Activated CD4-positive, alpha-beta T cell treated with anti-CD3 and anti-CD28 coated beads, Interleukin-2, Interleukin-6, amounts not matched to agents 100 ng/mL and 50 ng/mL, durations not matched to agents 16 hours and 8 hours (primary cell): ENCODE measurements at places on chromosomes 2 and 18.
A peak's percentile ranks its signal among the peaks of the same experiment; 100 is the strongest.

GRCh38 chr2:19554520-19554919 is 196.1 kb upstream of the OSR1 start:
- no peak for DNase-seq

DNA sequence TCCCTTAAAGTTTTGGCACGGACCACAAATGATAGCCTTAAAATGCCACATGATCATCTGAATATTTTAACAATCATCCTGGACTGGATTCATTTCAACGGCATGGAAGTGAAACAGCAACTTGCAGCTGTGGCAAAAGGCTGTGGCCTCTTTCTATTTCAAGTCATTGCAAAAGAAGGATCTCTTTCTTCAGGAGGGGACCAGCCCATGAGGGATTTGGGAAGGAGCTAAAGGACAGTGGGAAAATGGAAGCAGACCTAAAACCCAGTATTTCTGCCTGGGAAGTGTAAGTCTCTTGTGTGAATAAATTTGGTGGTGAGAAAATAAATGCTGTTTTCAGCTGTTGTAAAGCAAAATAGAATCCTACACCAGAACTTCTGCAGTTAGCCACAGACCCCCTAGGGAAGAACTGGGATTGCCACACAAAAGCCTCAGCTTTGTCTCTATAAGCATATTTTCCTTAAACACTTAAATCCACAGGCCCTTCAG is 107.3 kb upstream of the ZFP36L2 start:
- no peak for DNase-seq

DNA sequence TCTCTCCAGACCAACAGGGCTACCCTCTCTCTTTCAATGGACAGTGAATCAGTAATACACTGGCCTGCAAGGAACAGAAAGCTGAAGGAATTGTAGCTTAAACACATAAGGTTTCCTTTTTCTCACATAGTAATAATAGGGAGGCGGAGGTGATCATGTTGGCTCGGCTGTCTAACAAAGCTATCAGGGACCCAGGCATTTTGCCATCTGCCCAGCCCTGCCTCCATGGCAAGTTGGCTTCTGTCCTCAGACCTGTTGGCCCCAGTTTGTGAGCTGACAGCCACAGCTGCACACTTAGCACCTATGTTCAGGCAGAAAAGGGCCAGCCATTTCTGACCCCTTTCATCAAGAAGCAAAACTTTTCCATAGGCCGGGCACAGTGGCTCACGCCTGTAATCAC is 2.0 kb upstream of the CHRNG start:
- no peak for DNase-seq

GRCh38 chr18:7062811-7063210 is 54.8 kb downstream of the LAMA1 start:
- DNase-seq = no peak

- no peak for DNase-seq
These were observed 103.5 kb upstream of the CTAGE1 start for GRCh38 chr18:22521026-22521707.

- no peak for DNase-seq
These were observed 65.1 kb downstream of the TMEM182 start for GRCh38 chr2:102826904-102827303.

- no peak for DNase-seq
These were observed 215.5 kb downstream of the RNF144A start for GRCh38 chr2:7132753-7133152.

GRCh38 chr2:234794866-234795265 is 157.0 kb upstream of the SH3BP4 start:
- no peak for DNase-seq

DNA sequence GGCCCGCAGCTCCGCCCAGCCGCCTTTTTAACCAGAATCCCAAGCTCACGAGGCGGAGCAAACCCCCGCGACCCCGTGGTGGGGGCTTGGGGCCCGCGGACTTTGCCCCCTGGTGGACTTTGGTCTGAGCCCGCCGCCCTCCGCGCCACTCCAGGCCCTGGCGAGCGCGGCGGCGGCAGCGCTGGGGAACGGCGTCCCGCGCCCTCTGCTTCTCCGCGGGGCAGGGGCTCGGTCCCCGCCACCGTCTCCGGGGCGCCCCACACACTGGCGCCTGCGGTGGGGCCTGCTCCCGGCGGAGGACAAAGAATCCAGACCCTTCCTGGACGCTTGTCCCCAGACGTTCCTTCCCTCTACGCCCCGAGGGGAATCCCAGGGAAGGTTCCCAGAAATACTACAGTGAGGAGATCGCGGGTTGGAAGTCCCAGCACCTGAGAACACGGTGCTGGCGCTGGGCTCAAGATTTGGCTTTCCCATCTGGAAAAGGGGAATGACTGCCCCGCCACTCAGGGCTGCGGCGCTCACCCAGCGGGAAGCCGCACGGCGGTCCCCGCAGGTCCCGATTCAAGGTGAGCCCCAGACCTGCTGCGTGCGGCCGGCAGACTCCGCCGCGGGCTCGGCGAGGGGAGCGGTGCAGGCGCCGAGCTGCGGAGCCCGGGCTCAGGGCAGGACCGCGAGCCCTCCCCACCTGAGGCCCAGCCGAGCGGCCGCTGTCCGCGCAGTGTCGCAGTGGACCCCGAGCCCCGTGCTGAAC is at the start of gene HAAO:
HAAO (minus strand) TSS at position 1 of the 751 bp plus-strand sequence. CDS start 47 bp downstream, outside the sequence.
- DNase-seq = no peak

- DNase-seq = no peak
These were observed 28.8 kb upstream of the EFEMP1 start for GRCh38 chr2:55952415-55952814.

GRCh38 chr2:203972066-203972465 is 35.5 kb downstream of the ICOS start:
- no peak for DNase-seq

DNA sequence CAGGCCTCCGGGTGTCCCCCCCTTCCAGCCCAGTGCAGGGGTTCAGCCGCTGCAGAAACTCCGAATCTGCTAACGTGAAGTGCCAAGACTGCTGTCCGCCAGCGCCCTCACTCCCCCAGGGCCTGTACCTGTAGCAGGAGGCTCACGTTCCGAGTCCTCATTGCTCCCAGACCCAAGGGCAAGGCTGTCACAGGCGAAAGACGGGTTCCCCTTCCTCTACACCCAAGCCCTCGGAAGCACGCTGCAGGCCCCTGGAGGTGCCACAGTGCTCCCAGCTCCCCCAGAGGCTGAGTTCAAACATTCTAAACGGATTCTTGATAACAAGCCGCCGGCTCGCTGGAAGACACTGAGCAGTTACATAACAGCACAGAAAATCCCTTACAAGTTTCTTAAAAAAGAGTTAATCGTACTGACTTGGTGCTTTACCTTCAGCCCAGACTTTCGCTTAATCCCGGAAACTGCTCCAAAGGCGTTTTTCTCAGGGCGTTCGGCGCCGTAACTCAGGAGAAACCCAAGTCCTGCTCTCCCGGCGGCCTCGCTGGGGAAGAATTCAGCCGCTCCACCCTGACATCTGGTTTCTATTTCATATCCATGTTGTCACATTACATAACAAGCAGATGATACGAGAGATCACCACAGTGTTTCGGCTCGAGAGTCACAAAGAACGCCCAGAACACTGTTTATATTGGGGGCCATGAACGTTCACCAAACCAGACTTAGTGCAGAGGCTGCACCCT is 92.0 kb downstream of the HDAC4 start:
- no peak for DNase-seq

GRCh38 chr2:182228741-182229140 is 198.1 kb downstream of the PDE1A start:
- no peak for DNase-seq

DNA sequence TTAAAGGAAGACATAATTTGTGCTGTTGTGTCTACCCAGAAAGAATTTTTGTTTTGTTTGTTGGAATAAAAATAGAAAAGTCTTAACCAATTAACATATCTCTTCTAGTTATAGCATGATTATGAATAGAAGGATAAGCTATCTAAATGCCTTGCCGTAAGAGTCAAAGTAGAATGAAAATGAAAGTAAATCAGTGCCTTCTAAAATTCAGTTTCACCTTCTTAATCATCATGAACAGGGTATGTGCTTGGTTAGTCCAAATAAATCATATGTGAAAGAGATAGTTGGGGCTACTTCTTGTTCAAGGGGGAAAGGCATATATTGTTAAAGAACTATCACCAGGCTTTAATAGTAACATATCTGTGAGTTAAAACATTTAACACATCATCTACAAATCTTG is 91.5 kb downstream of the GULP1 start:
- DNase-seq = no peak

GRCh38 chr2:98601532-98602132 is 6.7 kb downstream of the COA5 start:
- peak; percentile 44 for DNase-seq

- no peak for DNase-seq
These were observed 33.6 kb downstream of the TTC32 start for GRCh38 chr2:19868224-19868623.

DNA sequence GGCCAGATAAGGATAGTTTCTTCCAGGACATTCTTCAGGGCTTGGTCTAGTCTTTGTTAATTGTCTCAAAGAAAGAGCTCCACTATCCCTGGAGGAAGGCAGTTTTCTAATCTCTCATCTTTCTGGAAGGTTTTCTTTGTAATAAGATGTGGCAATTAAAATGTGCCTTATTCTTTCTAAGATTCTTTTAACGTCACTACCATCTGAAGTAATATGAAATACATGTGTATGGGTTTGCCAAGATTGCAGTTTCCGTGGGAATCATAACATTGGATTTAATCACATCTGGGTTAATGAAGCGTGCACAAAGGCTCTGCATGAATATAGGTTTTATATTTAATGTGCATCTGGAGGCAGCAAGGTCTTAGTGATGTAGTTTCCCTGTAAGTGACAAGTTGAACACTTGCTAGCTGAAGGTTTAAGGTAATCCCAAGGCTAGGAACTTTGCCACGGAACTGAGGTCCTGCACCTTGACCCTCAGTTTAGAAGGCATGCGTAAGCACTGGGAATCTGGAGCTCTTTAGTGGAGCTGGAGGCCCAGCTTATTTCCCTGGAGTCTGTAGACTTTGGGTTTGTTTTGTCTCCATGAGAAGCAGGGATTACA is 25.7 kb downstream of the DIS3L2 start:
- DNase-seq = no peak

DNA sequence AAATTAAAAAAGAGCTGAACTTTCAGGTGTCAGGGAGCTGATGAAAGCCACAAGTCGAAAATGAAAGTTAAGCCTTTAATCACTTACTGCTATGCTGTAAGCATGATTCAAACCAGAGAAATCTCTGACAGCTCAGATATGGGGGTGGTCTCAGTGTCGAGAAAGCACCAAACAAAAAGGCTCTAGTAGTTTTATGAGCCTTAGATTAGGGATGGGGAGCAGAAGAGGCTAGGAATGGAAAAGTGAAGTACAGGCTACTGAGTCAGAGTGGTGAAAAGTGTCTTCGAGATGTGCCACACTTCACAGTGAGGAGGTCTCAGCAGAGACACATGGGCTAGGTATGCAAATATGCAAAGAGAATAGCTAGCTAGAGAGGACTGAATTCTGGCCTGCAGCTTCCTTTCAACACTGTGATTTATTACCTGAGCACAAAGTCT is 482.2 kb downstream of the SPAG16 start:
- DNase-seq = peak; percentile 8

DNA sequence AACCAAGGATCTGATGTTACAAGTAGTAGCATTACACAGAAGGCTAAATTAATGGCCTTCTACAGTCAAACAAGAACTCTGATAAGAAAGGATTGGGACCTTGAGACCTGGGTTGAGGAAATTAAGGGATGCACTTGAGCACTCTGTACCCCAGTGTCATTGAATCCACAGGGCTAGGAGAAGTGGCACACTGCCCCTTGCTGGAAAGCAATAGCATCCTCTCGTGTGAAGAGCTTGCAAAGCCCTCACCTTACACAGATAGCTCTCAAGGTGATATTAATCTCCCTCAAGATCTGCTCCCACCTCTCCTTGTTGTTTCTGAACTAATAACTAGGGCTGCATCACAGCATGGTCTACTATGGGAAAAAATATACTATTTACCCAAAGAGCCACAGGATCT is 26.5 kb upstream of the CHST9 start:
- no peak for DNase-seq

DNA sequence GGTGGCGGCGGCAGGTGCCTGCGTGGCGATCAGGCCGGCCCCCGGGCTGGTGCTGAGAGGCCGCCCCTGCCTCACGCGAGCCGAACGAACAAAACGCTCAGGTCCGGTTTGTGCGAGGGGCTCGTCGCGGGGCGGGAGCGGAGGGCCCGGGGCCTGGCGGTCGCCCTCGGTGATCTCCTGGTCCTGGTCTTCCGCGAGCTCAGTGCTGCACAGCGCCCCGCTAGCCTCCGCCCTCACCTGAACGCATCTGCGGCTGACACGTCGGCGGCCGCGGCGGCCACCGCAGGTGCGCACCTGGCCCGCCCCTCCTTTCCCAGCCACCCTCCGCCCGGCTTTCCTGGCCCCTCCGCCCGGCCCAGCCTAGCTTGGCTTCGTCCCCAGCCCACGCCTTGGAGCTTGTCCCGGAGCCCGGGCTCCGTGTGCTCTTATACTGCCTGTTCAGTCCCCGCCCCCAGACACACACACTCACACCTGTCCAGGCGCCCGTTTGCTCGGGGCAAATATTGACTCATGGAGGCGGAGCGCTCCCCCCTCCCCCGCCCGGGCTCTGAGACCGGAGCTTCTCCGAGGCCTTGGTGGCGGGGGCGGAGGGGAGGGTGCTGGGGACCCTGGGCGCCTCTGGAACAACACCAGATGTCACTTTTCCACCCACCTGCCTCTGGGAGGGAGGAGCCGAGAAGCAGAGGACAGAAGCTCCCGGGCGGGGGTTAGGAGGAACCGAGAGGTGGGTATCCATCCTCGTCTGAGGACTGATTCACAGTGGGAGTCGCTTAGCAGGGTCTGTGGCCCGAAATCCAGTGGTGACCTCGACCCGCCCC is 8.6 kb upstream of the CRYBA2 start:
- no peak for DNase-seq

DNA sequence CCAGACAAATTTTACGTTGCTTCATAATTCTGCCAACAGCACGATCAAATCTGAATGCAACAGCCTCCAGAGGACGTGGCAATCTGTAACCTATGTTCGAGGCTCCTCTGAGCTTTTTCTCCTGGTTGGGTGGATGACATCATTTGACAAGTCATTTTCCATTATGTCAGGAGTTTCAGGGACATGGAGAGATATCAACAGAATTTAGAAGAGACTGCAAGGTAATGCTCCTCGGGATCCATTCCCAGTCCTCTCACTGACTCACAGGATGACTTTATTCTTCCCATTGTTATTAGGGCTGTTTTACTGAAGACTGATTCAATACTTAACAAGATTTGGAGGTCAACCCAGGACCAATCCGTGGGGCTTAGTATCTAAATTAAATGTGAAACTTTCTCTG is 72.5 kb upstream of the RNF152 start:
- DNase-seq = no peak

GRCh38 chr18:59758106-59758505 is 60.9 kb upstream of the CCBE1 start:
- no peak for DNase-seq

GRCh38 chr2:116987447-116987846 is 827.0 kb upstream of the DDX18 start:
- DNase-seq = no peak

- DNase-seq = no peak
These were observed 304.0 kb downstream of the DYSF start for GRCh38 chr2:71757351-71757750.
